ENCODE measurements at places on chromosomes 7 and 10.
A peak's percentile ranks its signal among the peaks of the same experiment; 100 is the strongest.

GRCh38 chr10:14859043-14859442 is 19.6 kb upstream of the SUV39H2 start:
- ATAC-seq = no peak

DNA sequence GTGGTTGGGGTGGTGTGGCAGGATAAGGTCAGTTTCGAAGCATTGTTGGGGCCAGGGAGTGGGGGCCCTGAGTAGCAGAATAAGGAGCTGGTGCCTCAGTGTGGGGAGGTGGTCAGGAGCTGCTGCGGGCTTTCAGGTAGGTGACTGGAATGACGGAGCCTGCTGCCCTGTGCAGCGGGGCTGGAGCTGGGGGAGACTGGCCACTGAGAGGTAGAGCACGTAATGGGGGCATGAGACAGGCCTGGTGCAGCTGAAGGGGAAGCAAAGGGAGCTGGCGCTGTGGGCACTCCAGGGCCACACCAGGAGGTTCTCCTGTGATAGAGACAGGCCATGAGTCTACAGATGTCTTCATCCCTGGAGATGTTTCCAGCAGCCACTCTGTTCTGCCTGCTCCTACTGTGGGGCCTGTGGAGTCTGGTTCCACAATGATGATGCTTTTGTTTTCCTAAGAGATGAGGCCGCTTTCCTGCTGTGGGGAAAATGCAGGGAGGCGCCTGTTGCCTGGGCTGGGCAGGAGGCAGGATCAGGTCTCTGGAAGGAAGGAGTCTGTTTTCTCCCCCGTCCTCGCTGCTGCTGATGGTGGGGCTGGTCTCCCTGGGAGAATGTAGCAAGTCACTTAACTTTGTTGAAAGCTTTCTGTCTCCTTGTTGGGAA is 31.1 kb downstream of the NUB1 start:
- ATAC-seq = no peak

DNA sequence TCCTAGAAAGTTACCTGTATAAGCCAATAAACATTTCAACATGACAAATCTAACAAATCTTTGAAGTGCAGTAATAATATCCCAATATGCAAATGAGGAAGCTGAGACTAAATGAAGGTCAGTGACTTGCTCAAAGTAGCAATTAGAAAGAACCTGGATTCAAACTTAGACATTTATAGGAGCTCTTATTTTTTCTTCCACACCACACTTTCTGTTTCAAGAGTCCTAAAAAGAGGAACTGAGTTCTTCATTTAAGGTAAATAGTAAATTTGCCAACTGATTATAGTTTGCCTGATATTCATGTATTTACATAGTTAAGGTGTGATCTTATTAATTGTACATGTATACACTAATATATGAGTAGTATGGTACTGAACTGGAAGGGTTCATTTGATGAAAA is 44.0 kb downstream of the KLHDC10 start:
- no peak for ATAC-seq

GRCh38 chr7:80588591-80588990 is 49.9 kb upstream of the CD36 start:
- ATAC-seq = no peak

- no peak for ATAC-seq
Observed at GRCh38 chr7:23942032-23942431, 232.0 kb downstream of the STK31 start.

- ATAC-seq = peak; percentile 86
Observed at GRCh38 chr10:72260239-72260975, 13.3 kb upstream of the DDIT4 start.

- ATAC-seq = peak; percentile 12
Observed at GRCh38 chr7:16918288-16918895, 36.6 kb upstream of the AGR3 start.

DNA sequence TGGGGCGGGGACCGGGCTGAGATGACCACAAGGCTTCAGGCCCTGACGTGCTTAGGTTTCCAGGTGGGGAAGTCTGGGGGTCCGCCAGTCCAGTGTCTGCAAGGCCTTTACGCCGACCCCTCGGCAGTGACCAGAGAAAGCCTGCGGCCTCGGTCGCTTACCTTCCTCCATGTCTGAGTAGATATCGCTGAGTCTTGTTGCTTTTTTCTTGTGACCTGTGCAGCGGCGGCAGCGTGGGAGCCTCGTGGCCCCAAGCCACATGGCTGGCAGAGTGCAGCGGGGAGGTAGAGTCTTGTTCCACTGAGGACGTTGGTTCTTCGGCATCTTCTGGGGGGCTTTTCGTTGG is 329 bp downstream of the NOLC1 start:
- peak; percentile 39 for ATAC-seq

GRCh38 chr10:46328853-46329689 is 42.3 kb downstream of the ANTXRL start:
- no peak for ATAC-seq

GRCh38 chr10:75023074-75023473 is 88.4 kb upstream of the SAMD8 start:
- ATAC-seq = no peak

DNA sequence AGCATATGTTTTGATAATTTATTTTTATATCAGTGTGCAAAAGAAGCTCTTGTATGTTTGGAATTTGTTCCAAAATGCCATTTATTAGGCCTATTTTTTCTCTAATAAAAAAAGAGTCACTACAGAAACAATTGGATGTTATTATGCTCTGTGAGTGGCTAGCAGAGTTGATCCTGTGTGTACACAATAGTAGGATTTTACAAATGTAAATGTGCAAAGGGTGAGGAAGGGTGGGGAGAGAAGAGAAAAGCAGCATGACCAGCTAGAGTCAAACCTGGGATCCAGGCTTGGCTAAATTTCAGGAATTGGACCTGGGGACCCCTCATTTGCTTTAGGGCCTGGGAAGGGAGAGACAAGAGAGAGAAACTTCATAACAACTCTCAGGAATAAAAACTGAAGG is 32.5 kb downstream of the SEMA3A start:
- ATAC-seq = no peak

DNA sequence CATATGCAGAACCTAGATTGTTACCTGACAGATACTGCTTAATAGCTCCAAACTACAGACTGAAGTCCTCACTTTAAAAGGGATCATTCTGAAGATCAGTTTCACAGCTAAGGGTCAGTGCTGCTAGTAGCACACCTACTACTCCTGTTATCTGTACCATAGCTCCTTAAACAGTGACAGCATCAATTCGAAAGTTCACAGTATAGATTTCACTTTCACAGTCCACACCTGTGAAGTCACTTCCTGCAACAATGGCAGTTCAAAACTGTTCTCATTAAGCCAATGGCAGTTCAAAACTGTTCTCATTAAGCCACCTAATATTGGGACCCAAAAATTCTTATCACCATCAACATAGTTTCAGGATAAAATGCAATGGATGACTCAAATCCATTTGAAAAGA is 10.7 kb upstream of the FHIP2A start:
- ATAC-seq = no peak

DNA sequence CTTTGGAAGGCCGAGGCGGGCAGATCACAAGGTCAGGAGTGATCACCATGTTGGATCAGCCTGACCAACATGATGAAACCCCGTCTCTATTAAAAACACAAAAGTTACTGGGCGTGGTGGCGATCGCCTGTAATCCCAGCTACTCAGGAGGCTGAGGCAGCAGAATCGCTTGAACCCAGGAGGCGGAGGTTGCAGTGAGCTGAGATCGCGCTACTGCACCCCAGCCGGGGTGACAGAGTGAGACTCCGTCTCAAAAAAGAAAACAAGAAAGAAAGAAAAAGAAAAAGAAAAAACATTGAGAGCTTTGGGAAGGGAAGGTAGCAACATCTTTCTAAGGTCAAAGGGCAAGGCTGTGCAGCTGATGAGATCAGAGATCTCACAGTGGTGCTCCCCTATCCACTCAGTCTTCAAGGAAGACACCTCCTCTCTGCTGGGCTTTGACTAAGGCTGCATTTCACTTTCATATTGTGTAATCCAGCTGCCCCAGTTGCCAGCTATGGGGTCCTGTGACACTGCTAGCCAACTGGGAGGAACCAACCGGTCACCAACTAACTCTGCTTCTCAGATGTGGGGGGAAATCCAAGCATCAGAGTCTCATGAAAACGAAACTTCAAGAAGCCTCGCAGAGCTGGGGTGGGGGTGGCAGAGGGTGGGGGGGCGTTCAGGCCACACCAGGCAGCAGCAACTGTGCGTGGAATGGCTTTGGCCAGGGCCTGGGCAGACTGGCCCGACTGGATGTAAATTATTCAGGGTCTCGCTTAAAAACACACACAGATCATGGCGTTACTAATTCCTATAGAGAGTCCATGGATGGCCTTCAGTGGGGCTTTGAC is 1.5 kb downstream of the IL15RA start:
- peak; percentile 24 for ATAC-seq

GRCh38 chr7:50555594-50556140 is 9.5 kb downstream of the DDC start:
- no peak for ATAC-seq

DNA sequence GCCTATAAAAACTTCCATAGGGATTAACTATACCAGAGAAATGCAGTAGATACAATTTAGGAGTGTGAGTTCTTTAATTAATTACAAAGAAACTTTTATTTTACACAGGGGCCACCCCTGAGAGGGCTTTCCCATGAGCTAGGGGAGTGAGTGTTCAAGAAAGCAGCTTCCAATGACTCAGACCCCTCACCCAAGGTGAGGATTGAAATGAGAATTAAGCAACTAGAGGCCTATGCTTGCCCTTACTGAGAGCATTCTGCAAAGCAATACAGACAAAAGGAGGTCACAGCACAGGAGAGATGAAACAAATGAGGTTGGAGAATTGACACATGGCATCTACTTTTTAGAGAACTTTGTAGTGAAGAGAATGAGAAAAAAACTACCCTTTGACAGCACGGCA is 301.8 kb downstream of the WDR11 start:
- no peak for ATAC-seq

- peak; percentile 76 for ATAC-seq
Observed at GRCh38 chr7:34036051-34036920, 130.9 kb downstream of the BMPER start.

- ATAC-seq = no peak
Observed at GRCh38 chr10:78296785-78297184, 263.1 kb downstream of the RPS24 start.

- ATAC-seq = peak; percentile 71
Observed at GRCh38 chr7:104963991-104964385, 50.0 kb upstream of the KMT2E start.

- ATAC-seq = no peak
Observed at GRCh38 chr7:100840470-100841100, 11.9 kb upstream of the SLC12A9 start.
